ENCODE measurements at places on chromosomes 5 and 9.

DNA sequence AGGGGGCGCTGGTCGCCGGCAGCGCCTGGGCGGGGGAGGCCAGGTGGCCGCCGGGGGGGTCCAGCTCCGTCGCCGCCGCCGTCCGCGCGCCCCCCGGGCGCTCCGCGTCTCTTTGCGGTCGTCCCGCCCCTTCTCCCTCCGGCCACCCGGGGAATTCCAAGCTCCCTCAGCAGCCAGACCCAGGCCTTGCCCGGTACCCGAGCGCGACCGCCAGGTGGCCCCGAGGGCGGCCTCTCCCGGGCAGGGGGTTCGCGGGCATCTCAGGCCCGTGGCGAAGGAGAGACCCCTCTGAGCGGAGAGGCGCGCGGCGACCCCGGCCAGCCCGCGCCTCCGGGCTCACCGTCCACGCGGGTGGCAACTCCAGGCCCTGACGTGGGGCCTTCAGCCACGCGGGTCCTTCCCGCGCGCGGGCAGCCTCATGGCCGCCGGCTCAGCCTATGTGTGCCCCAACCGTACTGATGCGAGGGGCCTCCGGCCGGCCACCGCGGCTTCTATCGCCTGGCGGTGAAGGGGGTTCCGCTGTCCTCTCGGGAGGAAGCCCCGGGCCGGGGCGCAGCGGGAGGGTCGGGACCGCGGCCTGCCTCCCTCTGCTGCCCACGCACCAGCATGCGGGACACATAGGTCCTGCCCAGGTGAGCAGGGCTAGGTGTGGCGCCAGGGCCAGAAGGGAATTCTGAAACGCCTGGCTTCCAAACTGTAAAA, 529 bp upstream of the NRARP start:
- DNase-seq = no peak

DNA sequence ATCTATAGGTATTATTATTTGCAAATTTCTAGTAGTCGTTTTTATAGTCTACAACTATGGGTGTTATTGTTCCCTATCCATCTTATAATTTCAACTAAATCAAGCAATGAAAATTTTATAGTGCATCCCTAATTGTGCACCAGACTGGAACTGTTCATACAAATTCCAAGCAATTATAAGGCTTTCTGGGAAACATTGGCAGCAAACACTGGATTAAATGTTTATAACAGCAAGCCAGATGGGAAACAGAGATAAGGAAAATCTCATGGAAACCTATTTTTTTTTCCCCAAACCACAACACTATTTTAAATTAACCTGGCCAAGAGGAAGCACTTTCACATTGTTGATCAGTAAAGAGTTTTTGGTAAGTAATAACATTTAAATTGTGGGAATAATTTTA, 524.3 kb downstream of the RASEF start:
- DNase-seq = no peak

GRCh38 chr9:135184181-135185053, 96.9 kb downstream of the OLFM1 start:
- no peak for DNase-seq

GRCh38 chr9:3846573-3846972, 320.8 kb upstream of the RFX3 start:
- no peak for DNase-seq

- no peak for DNase-seq
Observed at GRCh38 chr9:95090871-95091577, 226.5 kb downstream of the FANCC start.

DNA sequence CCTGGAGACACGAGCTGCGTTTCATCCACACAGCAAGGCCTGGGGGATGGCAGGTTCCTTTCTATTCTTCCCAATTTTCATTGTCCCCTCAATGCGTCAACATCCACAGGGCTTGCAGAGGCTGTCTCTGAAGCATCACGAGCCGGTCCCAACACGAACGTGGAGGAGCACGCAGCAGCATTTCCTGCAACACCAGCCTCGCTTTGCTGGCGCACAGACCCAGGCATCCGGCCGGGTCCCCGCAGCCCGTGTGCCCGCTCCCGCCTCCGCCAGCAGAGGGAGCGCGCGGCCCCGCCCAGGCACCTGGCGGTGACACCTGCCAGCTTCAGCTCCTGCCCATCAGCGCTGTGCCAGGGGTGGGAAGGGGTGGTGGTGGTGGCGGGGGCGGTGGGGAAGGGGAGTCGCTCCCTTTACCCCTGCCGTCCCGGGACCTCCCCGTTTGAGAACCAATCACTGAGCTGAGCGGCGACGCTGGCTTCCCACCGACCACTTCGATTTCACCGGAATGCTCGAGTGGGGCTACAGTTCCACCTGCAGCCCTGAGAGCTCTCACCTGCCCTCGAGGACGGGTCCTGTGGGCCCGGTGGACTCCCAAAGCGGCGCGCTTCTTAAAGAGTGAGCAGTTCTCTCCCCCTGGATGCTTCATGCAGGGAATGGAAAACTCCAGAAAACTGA, 464.5 kb downstream of the ICE1 start:
- no peak for DNase-seq

DNA sequence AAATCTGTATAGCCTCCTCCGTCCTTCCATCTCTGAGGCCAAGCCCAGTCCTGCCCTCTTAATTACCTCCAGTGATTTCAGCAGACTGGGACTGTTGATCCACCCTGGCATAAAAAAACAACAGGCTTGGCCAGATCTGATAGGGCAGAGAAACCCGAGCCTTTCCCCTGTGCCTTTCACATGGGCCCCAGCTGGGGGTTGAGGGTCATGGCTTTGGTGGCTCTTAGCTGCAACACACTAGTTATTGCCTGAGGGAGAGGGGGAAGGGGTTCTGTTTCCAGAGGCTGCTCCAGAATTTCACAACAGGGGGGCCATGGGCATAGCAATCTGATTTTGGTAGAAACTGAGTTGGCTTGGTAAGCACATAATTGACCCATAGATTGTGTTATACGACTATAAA, 21.2 kb upstream of the PANK3 start:
- peak; percentile 68 for DNase-seq

DNA sequence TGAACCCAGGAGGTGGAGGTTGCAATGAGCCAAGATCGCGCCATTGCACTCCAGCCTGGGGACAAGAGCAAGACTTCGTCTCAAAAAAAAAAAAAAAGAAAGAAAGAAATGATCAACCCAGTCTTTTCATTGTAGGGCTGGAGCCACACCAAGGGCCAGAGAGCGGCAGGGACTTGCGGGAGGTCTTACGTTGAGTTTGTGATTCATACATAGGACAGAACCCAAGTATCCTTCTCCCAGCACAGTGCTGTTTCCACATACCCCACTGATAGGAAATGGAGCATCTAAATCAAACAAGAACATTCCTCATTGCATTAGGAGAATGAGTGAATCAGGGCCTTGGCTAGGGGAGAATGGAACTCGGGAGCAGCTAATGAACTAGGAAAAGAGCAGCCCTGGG, 3.5 kb upstream of the TNIP1 start:
- no peak for DNase-seq

DNA sequence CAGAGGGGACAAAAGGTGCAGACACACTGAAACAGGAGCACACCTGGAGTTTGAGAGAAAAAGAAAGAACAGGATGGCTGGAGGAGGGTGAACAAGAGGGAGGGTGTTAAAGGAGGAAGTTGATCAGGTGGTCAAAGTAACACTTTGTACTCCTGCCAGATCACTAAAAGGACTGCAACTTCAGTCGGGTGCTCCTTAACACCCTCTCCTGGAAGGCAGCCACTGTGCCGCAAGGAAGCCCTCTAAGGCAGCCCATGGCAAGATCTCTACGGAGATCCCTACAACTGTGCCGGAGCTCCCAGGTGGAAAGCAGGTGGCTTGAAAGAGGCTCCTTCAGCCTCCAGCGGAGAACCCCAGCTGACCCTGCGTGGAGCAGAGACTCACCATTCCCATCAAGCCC, 124.4 kb upstream of the MSX2 start:
- DNase-seq = no peak

GRCh38 chr5:55853818-55854217, 2.7 kb downstream of the IL31RA start:
- no peak for DNase-seq

GRCh38 chr5:14399054-14399692, 182.4 kb upstream of the OTULINL start:
- DNase-seq = peak; percentile 57

DNA sequence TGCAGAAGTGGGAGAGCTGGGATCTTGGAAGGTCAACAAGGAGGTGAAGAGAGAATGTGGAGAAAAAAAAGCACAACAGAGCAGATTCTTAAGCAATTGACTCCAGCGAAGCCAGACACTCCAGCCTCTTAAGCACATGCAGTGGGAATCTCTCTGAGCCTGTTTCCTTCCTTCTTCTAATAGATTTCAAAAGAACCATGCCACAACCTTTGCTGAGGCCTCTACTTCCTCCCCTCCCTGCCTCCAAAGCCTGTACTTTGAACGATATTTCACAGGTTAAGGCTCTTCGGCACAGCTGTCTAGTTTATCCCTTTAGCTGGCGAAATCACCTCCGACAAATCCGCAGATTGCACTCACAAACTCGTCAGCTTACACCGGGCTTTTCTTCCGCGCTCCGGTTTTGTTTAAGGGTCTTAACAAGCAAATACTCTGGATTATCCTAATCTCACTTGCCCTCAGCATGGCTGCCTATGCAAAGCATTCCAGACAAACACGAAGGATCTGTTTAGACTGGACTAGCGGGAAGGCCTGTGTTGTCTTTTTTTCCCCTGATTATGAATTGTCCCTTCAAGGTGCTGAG, 211.6 kb upstream of the PANK3 start:
- no peak for DNase-seq

DNA sequence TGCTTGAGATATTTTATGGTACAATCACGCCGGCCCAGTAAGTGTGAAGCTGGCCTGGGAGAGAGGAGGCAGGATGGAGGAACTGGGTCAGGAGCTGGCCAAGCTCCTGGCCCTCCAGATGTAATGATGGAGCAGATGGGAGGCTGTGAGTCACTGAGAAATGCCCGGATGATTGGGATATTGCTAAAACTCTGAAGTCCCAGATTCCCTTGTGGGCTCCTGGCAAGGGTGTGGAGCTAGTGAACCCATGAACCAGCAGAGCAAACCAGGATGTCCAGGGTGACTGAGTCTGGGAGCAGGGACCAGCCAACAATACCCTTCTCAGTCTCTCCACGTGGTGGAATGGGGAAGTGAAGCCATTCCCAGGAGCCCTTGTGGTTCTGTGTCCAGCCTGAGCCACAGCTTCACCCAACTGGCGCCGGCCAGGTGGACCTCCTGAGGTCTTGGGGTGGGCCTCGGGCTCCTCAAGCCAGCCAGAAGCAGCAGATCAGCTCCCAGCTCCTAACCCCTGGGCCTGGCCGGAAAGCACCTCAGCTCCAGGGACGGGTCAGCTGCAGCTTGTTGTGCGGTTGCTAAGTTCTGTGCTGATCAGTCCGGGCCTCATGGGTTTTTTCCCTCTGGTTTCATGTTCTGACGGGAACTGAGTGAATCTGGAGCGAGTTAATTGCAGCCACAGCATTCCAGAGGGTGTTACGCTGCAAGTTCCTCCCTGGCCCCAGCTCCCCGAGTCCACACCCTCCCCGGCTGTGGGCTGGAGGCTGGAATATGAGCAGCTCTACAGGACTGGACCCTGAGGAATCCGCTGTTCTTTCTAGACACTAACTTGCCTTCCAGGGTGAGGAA, 37.6 kb downstream of the DUSP1 start:
- peak; percentile 80 for DNase-seq

- DNase-seq = peak; percentile 48
Observed at GRCh38 chr9:5630081-5630507, 1.2 kb downstream of the RIC1 start.

DNA sequence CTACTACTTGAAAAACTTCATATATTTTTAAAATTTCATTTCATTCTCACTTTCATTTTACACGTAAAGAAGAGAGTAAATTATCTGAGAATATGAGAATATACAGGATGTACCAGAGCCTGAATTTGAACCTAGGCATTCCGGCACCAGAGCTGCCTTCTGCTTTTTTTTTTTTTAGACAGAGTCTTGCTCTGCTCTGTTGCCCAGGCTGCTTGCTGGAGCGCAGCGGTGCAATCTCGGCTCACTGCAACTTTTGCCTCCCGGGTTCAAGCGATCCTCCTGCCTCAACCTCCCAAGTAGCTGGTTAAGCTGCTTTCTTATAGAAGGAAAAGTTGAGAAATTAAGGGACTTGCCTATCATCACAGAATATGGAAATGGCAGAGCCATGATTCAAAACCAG, 540.1 kb downstream of the EBF1 start:
- DNase-seq = no peak

- DNase-seq = peak; percentile 52
Observed at GRCh38 chr9:20551835-20552234, 70.5 kb downstream of the MLLT3 start.

- DNase-seq = no peak
Observed at GRCh38 chr9:93860694-93861658, 94.2 kb downstream of the BARX1 start.

- DNase-seq = no peak
Observed at GRCh38 chr9:110308633-110309038, 29.0 kb downstream of the TXNDC8 start.

DNA sequence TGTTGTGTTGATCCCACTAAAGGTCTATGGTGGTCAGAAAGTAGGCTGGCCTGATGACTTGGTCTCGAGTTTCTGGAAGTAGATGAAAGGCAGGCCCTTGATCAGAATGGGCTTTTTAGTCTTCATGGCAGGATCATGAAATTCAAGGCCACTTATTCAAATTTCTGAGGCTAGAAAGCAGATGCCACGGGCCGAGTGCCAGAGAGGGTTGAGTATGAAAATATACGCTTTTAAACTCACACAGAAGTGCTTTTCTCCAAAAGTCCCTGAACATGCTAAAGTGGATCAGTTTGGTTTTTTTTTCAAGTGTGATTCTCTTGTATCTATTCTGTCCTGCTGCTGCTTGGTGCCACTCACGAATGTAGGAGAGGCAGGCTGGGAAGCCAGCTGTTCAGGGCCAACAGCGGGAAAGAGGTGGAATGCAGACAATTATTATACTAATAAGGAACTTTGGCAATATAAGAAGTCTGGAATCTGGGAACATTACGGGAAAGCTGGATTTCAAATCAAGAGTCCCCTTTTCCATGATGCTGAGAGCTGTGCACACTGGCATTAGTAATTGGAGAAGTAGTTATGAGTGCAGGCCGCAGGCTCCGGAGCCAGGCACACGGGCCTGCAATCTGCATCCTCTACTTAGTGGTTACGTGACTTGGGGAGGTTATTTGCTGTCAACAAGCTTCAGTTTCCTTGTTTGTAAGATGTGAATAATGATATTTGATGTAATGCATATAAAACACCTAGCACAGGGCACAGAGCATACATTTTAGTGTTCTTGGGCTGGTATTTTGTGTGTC, 95.8 kb downstream of the LMNB1 start:
- no peak for DNase-seq

GRCh38 chr9:132487980-132488535, 78.0 kb downstream of the CFAP77 start:
- DNase-seq = no peak

DNA sequence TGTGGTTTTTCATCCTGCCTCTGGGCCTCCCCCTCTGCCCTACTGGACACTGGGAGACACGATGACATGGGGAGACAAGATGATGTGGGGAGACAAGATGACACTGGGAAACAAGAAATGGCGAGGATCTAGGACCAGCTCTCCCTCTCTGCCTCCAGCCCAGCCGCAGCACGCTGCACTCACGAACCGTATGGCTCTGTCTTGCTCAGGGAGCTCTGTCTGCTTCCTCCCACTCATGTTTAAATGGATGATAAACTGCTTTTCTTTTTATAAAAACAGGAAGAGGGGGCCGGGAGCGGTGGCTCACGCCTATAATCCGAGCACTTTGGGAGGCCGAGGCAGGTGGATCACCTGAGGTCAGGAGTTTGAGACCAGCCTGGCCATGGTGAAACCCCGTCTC, 73.7 kb downstream of the SPATA31D1 start:
- DNase-seq = no peak

All from renal pelvis (tissue), 12 donors.